ENCODE measurements at places on chromosomes 1 and 21.

DNA sequence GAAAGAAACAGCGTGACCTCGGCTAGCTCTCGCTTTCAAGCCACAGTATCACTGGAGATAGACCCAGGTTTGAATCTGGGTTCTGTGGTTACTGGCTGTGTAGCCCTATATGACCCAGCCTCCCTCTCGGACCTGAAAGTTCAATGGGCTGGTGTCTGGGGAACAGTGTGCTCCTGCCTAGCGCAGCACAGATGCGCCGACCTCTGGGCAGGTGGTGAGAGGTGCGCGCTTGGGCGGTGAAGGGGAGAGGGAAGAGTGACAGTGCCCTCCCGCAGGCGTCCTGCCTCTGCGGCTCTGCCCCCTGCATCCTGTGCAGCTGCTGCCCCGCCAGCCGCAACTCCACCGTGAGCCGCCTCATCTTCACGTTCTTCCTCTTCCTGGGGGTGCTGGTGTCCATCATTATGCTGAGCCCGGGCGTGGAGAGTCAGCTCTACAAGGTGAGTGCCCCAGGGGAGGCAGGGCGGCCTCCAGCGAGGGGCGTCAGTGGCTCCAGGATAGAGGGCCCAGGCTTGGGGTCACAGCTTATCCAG is 10.5 kb downstream of the SERINC2 start:
- DNase-seq, result no peak

- no peak for DNase-seq
Measured at GRCh38 chr1:184910691-184911091, 63.6 kb downstream of the NIBAN1 start.

GRCh38 chr1:215459136-215459535 is 108.0 kb upstream of the KCTD3 start:
- DNase-seq, result no peak

GRCh38 chr1:201538612-201539551 is at the start of gene NAV1:
TSS of gene NAV1 (plus strand) at chr1:201539127. CDS start at chr1:201622885, 83,758 bp downstream.
- no peak for DNase-seq

GRCh38 chr21:46116189-46116775 is 18.4 kb downstream of the COL6A2 start:
- no peak for DNase-seq

DNA sequence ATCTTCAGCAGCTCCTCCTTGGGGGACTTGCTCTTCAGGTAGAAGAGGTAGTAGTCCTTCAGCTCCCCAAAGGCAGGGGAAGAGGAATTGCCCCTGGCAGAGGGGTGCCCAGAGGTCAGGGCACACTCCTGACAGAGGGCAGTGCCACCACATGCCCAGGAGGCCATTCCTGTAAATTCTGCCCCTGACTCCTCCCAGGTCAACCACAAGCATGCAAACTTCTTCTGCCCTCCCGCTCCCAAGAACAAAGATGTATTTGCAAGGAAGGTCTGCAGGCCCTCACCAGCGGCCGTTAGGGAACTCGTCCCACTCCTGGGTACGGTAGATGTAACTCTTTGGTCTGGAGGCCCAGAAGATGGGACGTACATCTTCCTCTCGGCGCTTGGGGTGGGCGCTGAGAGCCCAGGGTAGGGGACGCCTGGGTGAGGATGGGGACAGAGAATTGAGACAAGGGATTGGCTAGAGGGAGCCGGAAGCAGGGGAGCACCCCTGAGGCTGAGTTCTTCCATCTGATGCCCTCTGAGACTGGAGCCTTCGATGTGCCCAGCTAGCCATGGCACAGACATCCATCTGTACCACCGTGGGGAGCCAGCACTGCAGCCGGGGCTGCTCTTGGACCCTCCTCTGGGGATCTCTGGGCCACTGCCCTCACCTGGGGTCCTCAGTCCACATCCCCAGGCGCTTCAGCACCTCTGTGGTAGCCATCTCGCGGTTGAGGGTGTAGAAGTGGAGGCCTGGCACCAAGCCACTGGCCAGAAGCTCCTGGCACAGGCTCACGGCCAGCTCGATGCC is 11.1 kb downstream of the MTHFR start:
- DNase-seq, result no peak

- DNase-seq, result no peak
Measured at GRCh38 chr1:41955461-41956159, 36.9 kb upstream of the HIVEP3 start.

DNA sequence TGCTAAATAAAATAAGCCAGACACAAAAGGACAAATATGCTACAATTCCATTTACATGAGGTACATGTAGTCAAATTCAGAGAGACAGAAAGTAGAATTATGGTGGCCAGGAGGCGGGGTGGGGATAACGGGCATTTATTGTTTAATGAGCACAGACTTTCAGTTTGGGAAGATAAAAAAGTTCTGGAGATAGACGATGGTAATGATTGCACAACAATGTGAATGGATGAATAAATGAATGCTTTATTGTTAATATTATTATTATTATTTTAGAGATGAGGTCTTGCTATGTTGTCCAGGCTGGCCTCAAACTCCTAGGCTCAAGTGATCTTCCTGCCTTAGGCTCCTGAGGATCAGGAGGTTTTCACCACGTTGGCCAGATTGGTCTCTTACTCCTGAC is 122.0 kb downstream of the LHX4 start:
- no peak for DNase-seq

DNA sequence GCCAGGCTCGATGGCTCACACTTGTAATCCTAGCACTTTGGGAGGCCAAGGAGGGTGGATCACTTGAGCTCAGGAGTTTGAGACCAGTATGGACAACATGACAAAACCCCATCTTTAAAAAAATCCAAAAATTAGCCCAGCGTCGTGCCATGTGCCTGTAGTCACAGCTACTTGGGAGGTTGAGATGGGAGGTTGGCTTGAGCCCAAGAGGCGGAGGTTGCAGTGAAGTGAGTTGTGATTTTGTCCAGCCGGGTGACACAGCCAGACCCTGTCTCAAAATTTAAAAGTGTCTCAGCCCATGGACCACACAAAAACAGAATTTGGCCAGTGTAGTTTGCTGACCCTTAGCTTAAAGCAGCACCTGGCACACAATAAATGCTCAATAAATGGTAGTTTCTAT is 11.3 kb upstream of the TACSTD2 start:
- no peak for DNase-seq

DNA sequence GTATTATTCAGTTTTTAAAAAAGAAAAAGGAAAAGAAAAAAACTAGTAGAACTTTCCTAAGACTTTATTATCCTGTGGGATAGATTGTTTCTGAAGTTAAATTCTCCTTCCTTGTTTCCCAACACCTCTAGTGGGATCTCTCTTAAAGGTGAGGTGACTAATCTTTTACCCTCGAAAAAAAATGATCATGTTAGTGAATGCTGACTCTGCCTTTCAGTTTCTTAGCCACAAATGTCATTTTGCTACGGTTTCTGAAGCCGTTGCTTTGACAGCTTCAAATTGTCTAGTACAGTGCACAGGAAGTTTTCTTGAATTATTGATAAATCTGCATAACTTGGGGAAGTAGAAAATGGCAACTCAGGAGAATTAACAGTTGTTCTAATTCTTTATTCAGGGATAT is 13.0 kb upstream of the NEK7 start:
- DNase-seq, result no peak

DNA sequence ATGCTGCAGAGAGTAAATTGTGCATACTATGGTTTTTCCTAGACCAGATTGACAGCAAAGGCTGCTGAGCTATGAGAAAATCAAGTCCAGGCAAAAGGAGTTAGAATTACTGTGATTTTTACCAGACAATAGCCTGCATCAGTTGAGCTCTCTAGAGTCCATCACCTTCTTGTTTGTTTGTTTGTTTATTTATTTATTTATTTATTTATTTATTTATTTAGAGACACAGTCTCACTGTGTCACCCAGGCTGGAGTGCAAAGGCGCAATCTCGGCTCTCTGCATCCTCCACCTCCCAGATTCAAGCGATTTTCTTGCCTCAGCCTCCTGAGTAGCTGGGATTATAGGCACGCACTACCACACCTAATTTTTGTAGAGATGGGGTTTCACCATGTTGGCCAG is 24.2 kb upstream of the ABCB10 start:
- no peak for DNase-seq

DNA sequence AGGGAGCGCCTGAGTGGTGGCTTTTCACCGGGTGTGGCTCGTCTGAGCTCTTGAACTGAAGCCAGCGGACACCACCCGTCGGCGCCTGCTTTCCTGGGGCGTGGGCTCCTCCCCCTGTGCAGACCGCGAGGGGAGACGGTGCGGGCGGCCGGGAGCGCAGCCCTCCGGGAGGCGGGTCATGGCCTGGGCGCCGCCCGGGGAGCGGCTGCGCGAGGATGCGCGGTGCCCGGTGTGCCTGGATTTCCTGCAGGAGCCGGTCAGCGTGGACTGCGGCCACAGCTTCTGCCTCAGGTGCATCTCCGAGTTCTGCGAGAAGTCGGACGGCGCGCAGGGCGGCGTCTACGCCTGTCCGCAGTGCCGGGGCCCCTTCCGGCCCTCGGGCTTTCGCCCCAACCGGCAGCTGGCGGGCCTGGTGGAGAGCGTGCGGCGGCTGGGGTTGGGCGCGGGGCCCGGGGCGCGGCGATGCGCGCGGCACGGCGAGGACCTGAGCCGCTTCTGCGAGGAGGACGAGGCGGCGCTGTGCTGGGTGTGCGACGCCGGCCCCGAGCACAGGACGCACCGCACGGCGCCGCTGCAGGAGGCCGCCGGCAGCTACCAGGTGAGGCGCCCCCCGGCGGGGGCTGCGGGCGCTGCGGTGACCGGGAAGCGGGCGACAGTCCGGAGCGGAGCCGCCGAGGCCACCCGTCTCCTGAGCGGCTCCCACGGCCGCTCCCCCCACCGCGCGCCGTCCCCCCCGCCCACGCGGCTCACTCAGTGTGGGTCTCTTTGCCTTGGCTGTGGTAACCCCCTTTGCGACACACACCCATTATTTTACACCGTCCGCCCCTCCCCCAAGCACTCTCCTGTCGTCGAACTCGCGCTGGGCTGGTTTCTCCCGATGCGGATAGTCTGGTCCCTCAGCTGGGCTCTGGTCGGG is at the start of gene TRIM58:
Gene TRIM58, plus strand, starts transcription at position 119 of the 916 bp plus-strand sequence. Its CDS starts 60 bp downstream, at position 179.
- no peak for DNase-seq

DNA sequence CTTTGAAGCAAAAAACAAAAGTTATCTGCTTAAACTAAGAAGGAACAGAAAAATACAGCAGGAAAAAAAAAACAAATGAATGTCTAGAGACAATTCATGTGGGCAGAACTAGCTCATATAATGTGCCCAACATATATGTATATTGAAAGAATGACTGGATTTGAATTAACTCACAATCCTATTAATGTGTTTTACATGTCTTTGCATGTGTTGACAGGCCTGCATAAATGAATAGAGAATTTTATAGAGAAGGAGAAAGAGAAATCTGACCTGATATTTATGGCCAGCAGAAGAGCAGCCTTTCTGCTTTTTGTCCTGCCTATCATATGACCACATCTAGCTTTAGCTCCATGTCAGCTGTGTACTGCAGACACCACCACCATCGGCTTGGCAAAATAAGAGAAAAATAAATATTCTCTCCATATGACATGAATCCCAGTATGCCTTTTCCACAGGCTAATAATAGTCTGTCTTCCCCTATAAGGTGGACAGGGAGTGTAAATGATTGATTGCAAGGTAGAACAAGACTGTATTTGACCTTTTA is 171.5 kb upstream of the PALMD start:
- DNase-seq, result no peak

DNA sequence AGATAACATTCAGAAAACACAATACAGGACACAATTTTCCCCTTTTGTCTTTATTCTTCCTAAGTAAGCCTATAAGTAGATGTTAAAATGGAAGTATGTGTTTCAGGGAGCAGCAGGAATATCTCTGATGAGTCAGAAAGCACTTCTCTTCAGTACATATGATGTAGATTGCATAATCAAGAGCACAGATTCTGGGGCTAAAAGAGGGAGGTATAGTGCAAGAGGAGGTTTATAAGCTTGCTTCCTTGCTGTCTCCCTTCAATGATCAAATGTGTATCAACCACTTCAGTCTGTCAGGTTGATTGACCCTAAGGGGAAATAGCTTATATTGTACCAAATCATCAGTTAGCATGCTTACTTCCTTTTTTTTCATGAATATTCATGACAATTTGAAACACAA is 822.8 kb downstream of the BRINP3 start:
- no peak for DNase-seq

DNA sequence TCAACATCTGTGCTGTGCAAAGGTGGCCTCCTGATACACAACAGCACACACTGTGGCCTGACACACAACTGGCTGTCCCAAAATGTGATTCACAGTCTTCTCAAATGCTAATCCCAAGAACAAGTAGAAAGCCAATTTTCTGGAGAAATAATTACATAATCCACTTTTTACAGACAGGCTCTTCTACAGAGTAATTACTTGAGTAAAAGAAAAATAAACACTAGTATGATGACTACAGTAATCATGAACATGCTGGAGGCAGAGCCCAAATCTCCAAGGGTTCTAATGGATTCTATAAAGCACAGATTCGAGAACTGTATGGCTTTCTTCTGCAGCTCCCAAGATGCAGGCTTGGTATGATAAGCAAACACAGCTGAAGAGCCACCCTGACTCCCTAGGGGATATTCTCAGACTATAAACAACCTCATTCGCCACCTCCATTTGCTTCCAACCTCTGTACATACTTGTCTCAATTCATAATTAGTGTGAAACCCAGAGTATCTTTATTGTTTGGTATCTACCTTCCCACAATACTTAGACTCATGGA is 81.9 kb downstream of the SIPA1L2 start:
- DNase-seq, result no peak

DNA sequence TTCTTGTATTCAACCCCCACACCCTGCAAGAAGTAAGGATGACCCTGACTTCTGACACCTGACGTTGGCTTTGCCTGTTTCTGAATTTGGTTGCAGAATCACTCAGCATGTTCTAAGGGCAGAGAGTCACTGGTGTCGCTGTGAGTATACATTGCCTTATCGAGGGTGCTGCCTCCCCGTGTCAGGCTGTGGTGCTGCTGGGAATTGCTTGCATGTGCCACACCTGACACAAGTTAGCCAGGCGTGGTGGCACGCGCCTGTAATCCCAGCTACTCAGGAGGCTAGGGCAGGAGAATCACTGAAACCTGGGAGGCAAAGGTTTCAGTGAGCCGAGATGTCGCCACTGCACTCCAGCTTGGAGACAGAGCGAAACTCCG is 45.9 kb downstream of the WDR4 start:
- no peak for DNase-seq

GRCh38 chr1:83098131-83098530 is 900.8 kb downstream of the TTLL7 start:
- DNase-seq, result no peak

DNA sequence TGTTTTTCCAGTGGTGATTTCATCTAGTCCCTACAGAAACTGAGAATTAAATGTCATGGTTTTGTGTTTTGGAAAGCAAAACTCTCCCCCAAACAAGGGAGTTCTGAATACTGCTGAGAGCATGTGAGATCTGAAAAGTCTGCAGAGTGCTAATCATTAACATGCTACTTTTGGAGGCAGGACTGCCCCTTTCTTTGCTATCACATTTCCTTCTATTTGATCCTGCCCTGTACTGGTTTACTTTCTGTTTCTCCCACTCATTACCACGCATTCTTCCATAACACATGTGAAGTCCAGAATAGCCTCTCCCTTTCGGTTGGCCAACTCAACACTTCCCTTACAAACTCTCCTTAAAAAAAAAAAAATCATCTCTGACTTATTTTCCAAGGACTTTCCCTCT is 63.6 kb downstream of the GADD45A start:
- DNase-seq, result no peak
